ENCODE measurements at places on chromosomes 12 and 14. TPM values are rescaled to one million over a fixed set of nuclear protein-coding genes. Genes with fewer than 3 reads are reported as not detected.

- DNase-seq, result no peak
- H3K27ac ChIP-seq, result no peak overlapping the region
- H3K36me3 ChIP-seq, result peaks cover 8% of the 10 kb centered on the region
- peaks cover 2% of the 10 kb centered on the region for H3K27me3 ChIP-seq
- H3K4me3 ChIP-seq, result no peak overlapping the region
Measured at GRCh38 chr14:97625477-97625876, 828.3 kb downstream of the VRK1 start.

The FAM90A1 gene
- total RNA-seq, result not detected

The ASB2 gene
- 24.0 TPM for total RNA-seq

The PPM1A gene
- total RNA-seq, result 54.4 TPM

The LMO3 gene
- not detected for total RNA-seq

The INSM2 gene
- not detected for total RNA-seq

GRCh38 chr12:116665666-116666304 lies 72.1 kb downstream of the SPRING1 start:
- H3K36me3 ChIP-seq, result no peaks in the 10 kb centered on the region
- H3K4me3 ChIP-seq, result no peak overlapping the region
- no peak overlapping the region for H3K27ac ChIP-seq
- no peak for DNase-seq
- peaks cover 4% of the 10 kb centered on the region for H3K27me3 ChIP-seq

DNA sequence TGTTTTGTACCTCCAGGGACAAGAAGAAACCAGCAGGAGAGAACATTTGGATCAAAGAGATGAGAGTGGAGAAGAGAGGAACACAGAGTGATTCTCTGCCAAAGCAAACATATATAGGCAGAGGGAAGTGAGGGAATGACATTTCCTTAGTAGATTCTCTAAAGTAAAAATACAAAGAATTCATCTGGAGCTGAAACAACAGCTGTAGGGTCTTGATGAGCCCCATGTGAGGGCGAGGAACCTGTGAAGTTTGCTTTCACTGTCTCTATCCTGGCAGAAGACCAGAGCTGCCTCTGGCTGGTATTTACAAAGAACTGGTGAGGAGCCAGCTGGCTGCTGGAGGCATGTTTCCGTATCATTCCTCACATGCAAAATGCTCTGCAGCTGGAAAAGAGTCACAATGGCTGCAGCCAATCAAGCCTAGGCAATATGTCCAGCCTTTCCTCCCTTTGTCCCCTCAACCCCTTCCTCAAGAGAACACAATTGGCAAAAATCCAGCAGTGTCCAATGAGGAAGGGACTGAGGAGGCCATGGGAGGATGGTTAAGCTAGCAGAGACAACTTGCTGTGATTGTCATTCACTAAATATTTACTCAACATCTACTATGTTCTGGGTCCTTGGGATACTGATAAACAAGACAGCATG lies 122.5 kb downstream of the PHLDA1 start:
- H3K27me3 ChIP-seq, result peaks cover 6% of the 10 kb centered on the region
- H3K36me3 ChIP-seq, result no peaks in the 10 kb centered on the region
- peaks cover 2% of the 10 kb centered on the region for H3K4me1 ChIP-seq
- H3K4me3 ChIP-seq, result no peak overlapping the region

The JPH4 gene
- not detected for total RNA-seq

The TAS2R19 gene
- total RNA-seq, result 2.2 TPM

GRCh38 chr12:68287106-68287505 lies 33.7 kb upstream of the IL22 start:
- H3K27me3 ChIP-seq, result no peaks in the 10 kb centered on the region
- peaks cover 8% of the 10 kb centered on the region for H3K36me3 ChIP-seq
- no peak overlapping the region for H3K27ac ChIP-seq
- DNase-seq, result no peak
